ENCODE measurements at places on chromosomes 6 and 20.
A peak's percentile ranks its signal among the peaks of the same experiment; 100 is the strongest.

GRCh38 chr6:106757722-106758467 is 128.5 kb downstream of the QRSL1 start:
- no peak for DNase-seq

GRCh38 chr6:21937466-21937865 is 343.9 kb downstream of the SOX4 start:
- no peak for DNase-seq

GRCh38 chr6:22828179-22829062 is 259.1 kb downstream of the HDGFL1 start:
- peak; percentile 97 for DNase-seq

DNA sequence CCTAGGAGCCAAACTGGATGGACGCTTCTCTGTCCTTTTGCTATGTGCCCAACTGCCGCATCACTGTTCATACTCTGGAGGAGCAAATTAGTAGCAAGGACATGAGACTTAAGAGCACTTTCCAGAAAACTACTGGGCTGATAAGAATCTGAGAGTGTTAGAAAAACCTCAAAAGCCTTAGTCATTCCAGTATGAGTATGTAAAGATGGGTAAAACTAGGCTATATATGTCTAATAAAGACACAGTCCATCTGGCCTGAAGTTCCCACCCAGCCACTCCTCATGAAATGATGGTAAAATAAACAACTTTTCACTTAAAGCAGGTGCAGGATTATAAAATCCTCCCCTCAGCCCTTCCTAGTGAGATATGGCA is 30.6 kb downstream of the SHLD1 start:
- DNase-seq: peak; percentile 67

DNA sequence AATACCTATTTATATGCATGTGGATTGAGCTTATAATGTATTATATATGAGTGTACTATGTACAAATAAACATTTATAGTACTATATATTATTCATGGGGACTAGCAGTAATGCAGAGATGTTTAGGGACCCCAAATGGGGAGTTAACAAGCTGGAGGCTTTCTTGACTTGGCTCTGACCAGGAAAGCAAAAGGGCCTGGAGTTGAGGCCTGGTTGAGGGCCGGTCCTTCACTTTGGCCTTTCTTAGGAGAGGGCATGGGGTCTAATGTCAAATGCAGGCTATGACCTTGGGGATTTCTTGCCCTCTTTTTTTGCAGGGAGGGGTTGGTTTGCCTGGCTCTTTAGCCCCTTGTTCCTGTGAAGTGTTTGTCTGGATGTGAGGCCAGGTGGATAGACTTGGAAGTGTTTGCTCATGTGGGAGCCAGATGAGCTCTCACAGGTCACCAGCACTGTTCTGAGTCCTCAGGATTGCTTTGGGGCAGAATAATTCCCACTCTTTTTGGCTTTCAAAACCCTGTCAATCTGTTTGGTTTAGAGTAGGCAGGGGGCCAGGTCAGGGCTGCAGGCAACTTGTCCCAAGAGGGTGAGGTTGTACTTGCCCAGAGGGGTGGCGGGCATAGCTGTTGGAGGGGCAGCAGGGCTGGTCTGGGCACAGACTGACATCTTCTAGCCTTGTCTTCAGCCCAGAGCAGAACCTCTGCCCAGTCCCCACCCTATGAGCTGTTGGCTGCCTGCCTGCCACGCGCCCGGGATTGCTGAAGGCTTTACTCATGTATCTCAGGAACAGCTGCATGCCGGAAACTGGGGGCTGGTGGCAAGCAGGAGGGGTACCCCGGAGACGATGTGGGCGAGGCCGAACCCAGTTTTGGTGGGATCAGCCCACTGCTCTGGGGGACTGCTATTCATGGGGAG is 14.6 kb downstream of the TJAP1 start:
- DNase-seq: peak; percentile 77

DNA sequence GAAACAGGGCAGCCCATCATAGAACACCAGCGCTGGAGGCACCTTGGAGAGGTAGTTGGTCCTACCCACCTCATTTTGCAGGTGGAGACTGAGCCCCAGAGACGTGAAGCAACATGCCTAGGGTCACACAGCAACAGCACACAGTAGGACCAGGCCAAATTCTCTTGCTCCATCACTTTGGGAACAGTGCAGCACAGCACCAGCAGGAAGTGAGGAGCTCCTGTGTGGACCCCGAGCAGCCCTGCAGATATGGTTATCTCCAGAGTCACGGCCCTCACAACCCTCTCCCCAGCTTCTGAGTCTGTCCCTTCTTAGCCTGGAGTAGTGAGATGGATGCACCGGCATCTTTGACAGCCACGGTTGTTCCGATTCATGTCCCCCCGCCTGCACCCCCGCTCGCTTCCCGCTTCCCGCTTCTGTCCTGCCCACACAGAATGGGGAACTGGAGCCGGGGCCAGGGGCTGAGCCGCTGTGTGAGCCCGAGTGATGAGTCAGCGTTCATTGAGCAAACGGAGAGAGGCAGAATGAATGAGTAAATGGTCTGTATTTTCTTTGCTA is 72.6 kb upstream of the DUSP22 start:
- DNase-seq: peak; percentile 66

DNA sequence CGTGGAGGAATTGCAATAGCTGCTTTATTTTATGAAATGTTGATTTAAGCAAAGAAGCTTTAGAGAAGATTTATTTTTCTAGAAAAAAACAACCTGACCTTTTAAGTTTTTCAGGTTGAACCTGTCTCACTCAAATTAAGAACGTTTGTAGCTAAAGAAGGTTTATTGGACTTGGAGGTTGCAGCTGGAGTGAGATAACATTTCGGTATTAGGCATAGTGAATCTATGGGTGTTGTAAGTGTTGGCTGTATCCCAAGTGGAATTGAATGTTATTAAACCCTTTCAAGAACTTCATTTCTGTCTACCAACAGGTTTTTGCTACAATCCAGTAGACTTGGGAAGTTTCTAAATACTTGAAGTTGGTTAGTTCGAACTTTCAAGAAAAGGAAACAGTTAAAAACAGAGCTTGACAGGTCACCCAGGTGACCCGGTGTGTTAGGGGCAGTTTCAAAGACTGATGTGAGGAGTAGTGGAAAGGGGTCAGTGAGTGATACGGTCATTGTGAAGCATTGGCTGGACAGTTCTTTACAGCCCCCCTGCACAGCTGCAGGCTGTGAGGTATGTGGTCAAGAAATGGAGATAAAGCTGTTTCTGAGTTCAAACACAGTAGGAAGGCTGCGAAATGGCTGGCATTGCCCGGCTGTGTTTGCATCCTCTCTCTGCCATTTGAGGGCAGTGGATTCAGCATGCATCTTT is 2.4 kb upstream of the TBCC start:
- DNase-seq: no peak
